ENCODE measurements at places on chromosomes 12 and 14. TPM values are rescaled to one million over a fixed set of nuclear protein-coding genes. Genes with fewer than 3 reads are reported as not detected.

DNA sequence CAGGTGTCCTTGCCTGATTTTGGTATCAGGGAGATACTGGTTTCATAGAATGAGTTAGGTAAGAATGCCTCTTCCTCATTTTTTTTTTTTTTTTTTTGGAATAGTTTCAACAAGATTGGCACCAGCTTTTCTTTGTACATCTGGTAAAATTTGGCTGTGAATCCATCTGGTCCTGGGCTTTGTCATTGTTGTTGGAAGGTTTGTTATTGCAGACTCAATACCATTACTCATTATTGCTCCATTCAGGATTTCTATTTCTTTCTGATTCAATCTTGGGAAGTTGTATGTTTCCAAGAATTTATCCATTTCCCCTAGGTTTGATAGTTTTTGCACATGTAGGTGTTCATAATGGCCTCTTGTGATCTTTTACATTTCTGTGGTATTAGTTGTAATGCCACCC is 126.0 kb upstream of the KITLG start:
- DNase-seq: no peak

- no peak for DNase-seq
These were observed 38.5 kb downstream of the SPTB start for GRCh38 chr14:64841121-64841651.

- no peak for DNase-seq
These were observed 13.9 kb upstream of the PCED1B start for GRCh38 chr12:47065546-47065945.

- DNase-seq: no peak
These were observed 35.6 kb downstream of the TMEM120B start for GRCh38 chr12:121748218-121748570.

- DNase-seq: no peak
These were observed 577.7 kb downstream of the SLC16A7 start for GRCh38 chr12:60173224-60174170.

DNA sequence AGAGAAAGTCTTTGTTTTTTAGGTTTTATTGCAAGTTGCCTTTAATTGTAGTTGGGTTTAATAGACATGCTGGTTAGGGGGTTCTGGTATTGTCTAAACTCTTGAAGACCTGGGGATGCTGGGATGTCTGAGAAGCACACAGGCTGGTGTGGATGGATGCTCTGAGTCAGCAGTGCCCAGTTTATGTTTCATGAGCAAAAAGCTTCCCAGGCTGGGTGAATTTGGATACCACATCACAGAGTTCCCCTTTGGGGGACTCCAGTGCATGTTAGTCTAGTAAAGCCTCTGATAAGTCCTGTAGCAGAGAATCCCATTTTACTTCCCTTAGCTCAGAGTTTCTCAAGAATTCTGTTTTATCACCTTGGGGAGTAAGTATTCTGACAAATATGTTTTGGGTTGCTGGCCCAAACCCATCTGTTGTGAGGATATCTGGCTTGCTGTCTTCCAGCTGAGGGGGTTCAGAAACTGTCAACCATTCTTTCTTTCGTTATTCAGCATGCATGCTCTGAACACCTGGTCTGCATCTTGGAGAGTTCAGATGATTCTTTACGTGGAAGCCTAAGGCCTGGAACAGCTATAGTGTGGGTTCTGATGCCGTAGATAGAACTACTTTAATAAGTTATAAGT is 509.1 kb downstream of the VRK1 start:
- DNase-seq: no peak

DNA sequence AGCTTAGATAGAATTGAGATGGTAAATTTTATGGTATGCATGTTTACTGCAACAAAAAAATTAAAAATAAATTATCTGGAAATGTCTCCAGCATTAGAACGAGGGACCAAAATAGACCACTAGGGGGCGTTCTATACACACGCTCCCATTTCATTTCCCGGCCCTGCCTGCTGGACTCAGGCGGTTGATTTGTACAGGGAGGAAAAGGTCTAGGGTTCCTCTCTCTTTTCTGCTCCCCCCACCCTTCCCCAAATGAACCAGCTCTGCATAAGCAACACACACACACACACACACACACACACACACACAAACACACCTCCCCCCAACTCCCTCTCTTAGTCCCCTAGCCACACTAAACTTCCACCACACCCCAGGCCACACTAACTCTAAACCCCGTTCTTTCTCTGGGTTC is 7.8 kb upstream of the DTX1 start:
- DNase-seq: no peak

GRCh38 chr12:104299842-104300481 is 3.6 kb upstream of the EID3 start:
- no peak for DNase-seq

- no peak for DNase-seq
These were observed 11.2 kb downstream of the PRPF39 start for GRCh38 chr14:45095143-45095542.

DNA sequence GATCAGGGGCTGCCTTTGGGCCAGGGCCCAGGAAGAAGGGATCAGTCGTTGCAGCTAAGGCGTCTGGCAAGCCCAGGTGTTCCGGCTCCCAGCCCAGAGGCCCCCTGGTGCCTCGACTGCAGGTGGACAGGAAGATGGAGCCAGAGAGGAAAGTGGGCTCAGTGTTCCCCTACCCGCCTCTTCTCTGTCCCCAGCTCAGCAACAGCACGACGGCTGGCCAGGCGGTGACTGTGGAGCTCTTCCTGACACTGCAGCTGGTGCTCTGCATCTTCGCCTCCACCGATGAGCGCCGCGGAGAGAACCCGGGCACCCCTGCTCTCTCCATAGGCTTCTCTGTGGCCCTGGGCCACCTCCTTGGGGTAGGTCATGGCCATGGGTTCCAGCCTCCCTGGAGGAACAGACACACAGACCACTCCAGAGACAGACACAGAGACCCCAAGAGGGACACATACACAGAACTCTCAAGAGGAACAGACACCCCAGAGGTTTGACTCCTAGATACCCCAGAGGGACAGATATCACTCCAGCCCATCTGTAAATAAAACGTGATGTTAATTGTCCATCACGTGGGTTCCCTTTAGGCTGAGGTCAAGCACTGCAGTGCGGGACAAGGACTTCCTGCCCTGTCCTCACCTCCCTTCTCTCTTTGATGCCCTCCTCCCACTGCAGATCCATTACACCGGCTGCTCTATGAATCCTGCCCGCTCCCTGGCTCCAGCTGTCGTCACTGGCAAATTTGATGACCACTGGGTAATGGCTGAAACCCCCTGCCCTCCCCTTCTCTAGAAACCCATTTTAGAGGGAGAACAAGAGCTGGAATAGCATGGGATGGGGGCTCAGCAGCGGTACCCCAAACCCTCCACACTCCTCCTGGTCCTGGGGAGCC is 3.7 kb downstream of the AQP2 start:
- no peak for DNase-seq

- DNase-seq: no peak
These were observed 60.8 kb upstream of the KRAS start for GRCh38 chr12:25311506-25311905.

DNA sequence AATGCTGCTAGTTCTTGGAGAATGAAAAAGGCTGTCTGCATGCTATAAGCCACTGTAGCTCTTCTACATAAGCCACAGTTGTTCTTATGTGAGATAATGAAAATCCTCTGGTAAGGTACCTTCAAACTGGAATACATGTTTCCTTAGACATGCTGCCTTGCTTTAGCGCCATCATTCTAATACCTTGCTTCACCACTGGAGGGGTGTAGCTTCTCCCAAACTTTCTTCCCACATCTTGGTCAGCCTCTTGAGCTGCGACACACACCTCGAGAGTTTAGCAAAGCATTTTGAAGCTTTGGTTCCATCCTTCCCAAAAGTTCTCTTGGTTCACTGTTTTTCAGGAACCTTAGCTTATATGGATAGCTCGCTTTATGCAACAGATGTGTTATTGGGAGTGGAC is 69.5 kb downstream of the NKX2-1 start:
- no peak for DNase-seq

DNA sequence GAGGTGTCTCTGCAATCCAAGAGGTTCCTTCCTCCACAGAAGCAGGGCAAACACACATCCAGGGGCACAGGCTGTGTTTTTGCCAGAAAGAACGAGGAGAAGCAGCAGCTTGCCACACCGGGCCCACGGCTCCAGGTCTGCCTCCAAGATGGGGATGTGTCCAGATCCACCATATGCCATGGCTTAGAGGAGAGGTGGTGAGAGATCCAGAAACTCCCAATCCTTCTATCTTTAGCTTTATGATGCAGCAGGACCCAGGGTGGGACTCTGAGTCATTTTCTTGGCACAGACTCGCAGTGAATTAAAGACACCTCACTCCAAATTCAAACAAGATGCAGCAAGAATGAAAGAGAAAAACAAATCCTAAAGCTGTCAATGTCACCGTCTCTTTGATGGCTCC is 481.4 kb upstream of the TMEM132C start:
- DNase-seq: no peak

GRCh38 chr14:61537563-61538463 is 157.5 kb upstream of the HIF1A start:
- no peak for DNase-seq

- DNase-seq: no peak
These were observed 233.8 kb downstream of the SSPN start for GRCh38 chr12:26429070-26429691.

Gene ANO6
- total RNA-seq: 24.4 TPM

Gene GALNT16
- not detected for total RNA-seq

Gene DNAI7
- 0.14 TPM for total RNA-seq

Gene B3GNT4
- 1.1 TPM for total RNA-seq

Gene TMEM121
- 8.1 TPM for total RNA-seq

Gene ANO4
- total RNA-seq: not detected

Gene ARHGEF25
- 1.4 TPM for total RNA-seq

Gene PGF
- total RNA-seq: not detected
